ENCODE measurements at places on chromosomes 1 and 21. TPM values are rescaled to one million over a fixed set of nuclear protein-coding genes. Genes with fewer than 3 reads are reported as not detected.

Gene PADI2
- total RNA-seq = 2.7 TPM

Gene XKR8
- total RNA-seq = 3.8 TPM

Gene RUNX1
- 61.1 TPM for total RNA-seq

Gene ORC1
- total RNA-seq = 15.5 TPM

Gene ZFP69B
- total RNA-seq = 4.5 TPM

Gene ZNF687
- 42.9 TPM for total RNA-seq

Gene CCDC190
- total RNA-seq = not detected

Gene NTNG1
- total RNA-seq = 1.5 TPM

Gene PHTF1
- total RNA-seq = 14.9 TPM

Gene CCDC27
- not detected for total RNA-seq

Gene LIN28A
- not detected for total RNA-seq

Gene UBASH3A
- total RNA-seq = not detected

Gene OR2T34
- total RNA-seq = not detected

Gene ETV3L
- not detected for total RNA-seq

Gene WDR64
- total RNA-seq = not detected

Gene TCEA3
- 1.5 TPM for total RNA-seq

Gene CELA3A
- total RNA-seq = not detected

Gene SPRR5
- total RNA-seq = not detected

Gene SYT14
- total RNA-seq = 2.1 TPM

Gene LCE3C
- not detected for total RNA-seq

Gene DPT
- not detected for total RNA-seq

Gene TEX50
- total RNA-seq = not detected

Gene GPR157
- total RNA-seq = 12.5 TPM

Gene TSPEAR
- not detected for total RNA-seq

Gene ZNF593OS
- not detected for total RNA-seq

Gene ROR1
- total RNA-seq = 24.5 TPM

Gene CD84
- total RNA-seq = not detected

Gene KRTAP13-3
- total RNA-seq = not detected

Gene BRDT
- not detected for total RNA-seq

Gene S100A11
- total RNA-seq = 1,326 TPM

Gene FAM151A
- total RNA-seq = not detected

Gene HORMAD1
- total RNA-seq = not detected

Gene C1orf185
- not detected for total RNA-seq

Gene PYGO2
- 45.6 TPM for total RNA-seq

Gene ANXA9
- total RNA-seq = 15.4 TPM

Gene ADAMTS5
- total RNA-seq = not detected

Gene AGT
- 27.5 TPM for total RNA-seq

Gene EPHB2
- total RNA-seq = 19.3 TPM

Gene EFNA3
- 1.7 TPM for total RNA-seq

Gene MSTO1
- 87.5 TPM for total RNA-seq
